ENCODE measurements at places on chromosomes 7 and 10.
A peak's percentile ranks its signal among the peaks of the same experiment; 100 is the strongest.

GRCh38 chr10:5346881-5347280 is 17.9 kb upstream of the UCN3 start:
- no peak for DNase-seq
- no peaks in the 10 kb centered on the region for H3K36me3 ChIP-seq
- no peak overlapping the region for H3K4me3 ChIP-seq

GRCh38 chr7:102111061-102112041 is 175.3 kb upstream of the SH2B2 start:
- no peak for DNase-seq
- no peaks in the 10 kb centered on the region for H3K27me3 ChIP-seq
- 0 out of 2 replicates have a peak, but pooled peaks cover 6% of the 10 kb centered on the region for H3K4me1 ChIP-seq
- no peak overlapping the region for H3K4me3 ChIP-seq
- no peak overlapping the region for H3K27ac ChIP-seq

- H3K27me3 ChIP-seq, result no peaks in the 10 kb centered on the region
- H3K27ac ChIP-seq, result no peak overlapping the region
Observed at GRCh38 chr7:155574556-155575290, 28.4 kb upstream of the CNPY1 start.

GRCh38 chr10:78870458-78870857 is 198.3 kb upstream of the ZMIZ1 start:
- DNase-seq, result peak; percentile 9
- no peak overlapping the region for H3K27ac ChIP-seq
- no peaks in the 10 kb centered on the region for H3K4me1 ChIP-seq
- no peaks in the 10 kb centered on the region for H3K27me3 ChIP-seq
- no peak overlapping the region for H3K4me3 ChIP-seq

All from Caco-2 (cell line).